Fibroblast of skin of abdomen (primary cell): ENCODE measurements at places on chromosomes 3 and 15.

DNA sequence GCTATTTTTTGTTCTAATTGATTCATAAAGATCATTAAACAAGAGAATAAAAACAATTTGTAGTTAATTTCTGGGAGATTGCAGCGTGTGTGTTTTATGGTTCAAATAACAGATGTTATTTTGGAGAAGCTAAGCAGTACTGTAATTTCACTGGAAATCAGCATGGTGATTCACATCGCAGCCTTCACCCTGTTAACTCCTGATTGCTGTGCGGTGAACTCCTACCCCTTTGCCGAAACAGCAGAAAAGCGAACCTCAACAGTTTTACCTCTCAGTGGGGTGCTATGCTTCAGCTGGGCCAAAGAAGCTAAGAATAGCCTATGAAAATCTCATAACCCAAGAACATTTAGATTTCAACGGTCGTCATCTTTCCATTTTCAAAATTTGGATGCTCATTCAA is 441.5 kb upstream of the RARB start:
- no peak for DNase-seq

- DNase-seq: peak; percentile 77
Measured at GRCh38 chr15:101138913-101139880, 112.7 kb downstream of the CHSY1 start.

DNA sequence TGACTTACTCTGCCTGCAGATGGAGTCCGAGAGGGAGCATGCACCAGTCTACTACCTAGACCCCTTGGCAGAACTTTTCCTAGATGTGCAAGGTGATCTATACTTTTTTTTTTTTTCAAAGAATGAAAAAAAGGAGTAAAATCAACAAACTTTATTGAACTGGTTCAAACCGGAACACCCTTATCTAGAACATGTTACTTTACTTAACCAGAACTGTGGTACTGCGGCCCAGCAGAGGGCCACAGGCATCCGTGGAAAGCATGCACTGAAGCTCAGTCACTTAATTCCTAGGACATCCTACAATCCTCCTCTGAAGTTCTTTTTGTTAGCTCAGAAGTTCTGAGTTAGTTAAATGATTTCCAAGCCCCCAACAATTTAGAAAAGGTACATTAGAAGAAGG is 21.6 kb downstream of the CHAC1 start:
- no peak for DNase-seq

- DNase-seq: peak; percentile 81
Measured at GRCh38 chr3:146750196-146750595, 145.1 kb upstream of the PLSCR5 start.

- no peak for DNase-seq
Measured at GRCh38 chr3:190446573-190447279, 3.0 kb downstream of the TMEM207 start.

- no peak for DNase-seq
Measured at GRCh38 chr15:66019826-66020398, 150.6 kb downstream of the RAB11A start.

DNA sequence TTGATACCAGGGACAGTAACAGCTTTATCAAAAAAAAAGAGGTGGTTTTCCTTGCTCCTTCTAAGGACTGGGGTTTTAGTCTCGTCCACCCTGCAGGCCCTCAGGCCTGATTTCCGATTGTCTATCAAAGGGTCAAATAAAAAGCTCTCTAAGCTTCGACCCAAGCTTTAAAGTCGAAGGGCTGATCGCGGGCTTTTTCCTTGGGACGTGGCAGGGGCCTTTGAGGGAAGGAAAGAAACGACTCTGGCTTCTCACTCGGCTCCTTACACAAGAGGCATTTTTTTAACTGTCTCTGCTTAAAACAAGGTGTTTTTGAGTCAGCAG is 354 bp upstream of the KLHL24 start:
- no peak for DNase-seq

DNA sequence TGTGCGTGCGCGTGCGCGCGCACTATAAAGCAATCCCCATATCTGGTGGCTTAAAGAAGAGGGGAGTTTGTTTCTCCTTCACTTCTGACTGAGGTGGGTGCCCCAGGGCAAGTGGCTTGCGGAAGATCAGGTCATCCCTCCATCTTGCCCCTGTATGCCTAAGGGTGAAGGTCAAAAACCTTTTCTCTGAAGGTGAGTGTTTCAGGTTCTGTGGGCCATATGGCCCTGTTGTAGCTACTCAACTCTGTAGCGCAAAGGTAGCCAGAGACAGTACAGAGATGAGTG is 5.5 kb downstream of the ABTB1 start:
- no peak for DNase-seq

- DNase-seq: no peak
Measured at GRCh38 chr3:119826711-119827608, 45.1 kb downstream of the NR1I2 start.

DNA sequence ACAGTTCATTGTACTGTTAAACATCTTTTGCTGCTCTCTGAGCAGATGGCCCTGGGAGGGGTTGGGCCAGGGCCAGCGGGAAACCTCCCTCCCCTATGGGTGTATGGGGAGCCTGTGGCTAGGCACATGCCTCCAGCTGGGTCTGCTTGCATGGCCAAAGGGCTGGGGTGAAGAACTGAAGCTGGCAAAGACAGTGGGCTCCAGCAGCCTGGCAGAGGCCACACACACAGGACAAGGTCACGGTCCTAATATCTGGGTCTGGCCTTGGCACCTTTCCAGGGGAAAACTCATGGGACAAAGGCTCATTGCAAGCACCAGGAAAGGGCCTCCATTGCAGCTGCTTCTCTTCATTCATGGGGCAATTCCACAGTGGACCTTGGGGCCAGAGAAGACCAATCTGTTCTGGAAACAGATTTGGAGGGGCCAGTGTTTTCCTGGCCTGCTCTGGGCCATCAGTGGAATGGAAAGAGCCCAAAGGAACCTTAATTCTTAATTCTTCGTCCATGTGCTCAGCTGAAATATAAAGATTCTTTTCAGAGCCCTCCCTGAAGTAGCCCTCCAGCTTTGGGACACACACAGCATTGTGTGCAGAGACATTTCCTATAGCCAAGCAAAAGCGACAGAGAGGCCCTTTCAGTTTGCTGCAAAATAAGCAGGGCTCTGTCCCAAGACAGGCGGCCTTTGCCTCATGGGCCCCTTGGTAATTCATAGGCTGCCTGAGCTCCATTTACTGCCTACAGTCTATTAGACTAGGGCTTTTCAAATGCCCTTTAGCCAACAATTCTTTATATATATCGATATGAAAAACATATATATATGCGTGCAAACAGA is 11.3 kb upstream of the LIMD1 start:
- DNase-seq: no peak

DNA sequence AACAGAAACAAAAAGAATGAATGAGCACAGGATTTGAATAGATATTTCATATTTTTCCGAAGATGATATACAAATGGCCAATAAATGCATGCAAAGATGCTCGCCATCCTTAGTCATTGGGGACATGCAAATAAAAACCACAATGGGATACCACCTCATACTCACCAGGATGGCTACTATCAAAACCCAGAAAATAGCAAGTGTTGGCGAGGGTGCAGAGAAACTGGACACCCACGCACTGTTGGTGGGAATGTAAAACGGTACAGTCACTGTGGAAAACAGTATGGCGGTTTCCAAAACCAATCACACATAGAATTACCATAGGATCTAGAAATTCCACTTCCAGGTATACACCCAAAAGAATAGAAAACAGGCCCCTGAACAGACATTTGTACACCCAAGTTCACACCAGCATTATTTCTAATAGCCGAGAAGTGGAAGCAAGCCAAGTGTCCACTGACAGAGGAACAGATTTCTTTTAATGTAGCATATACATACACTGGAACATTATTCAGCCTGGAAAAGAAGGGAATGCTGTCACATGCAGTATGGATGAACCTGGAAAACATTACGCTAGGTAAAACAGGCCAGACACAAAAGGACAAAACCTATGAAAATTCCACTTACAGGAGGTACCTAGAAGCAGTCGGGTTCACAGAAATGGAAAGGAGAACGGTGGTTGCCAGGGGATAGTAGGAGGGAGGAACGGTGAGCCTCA is 3.6 kb downstream of the RNF168 start:
- DNase-seq: no peak

DNA sequence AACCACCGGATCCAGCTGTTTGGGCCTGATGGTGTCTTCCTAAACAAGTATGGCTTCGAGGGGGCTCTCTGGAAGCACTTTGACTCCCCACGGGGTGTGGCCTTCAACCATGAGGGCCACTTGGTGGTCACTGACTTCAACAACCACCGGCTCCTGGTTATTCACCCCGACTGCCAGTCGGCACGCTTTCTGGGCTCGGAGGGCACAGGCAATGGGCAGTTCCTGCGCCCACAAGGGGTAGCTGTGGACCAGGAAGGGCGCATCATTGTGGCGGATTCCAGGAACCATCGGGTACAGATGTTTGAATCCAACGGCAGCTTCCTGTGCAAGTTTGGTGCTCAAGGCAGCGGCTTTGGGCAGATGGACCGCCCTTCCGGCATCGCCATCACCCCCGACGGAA is 60.1 kb upstream of the CCR4 start:
- no peak for DNase-seq

DNA sequence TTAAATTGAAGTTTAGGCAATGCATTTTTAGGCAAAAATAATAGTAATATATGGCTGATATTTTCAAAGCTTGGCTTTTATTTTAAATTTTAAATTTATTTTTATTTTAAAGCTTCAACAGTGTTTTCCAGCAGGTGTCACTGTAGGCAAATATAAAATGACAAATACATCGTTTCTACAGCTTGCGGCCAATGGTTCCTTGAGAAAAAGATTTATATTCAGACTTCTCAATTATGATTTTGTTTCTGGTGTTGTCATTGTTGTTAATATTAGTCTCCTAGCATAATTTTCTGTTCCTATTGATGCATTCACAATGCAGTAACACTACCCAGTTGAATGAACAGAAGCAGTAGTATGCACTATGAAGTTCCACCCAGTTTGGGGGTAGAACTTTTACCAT is 220.7 kb upstream of the DNAJC19 start:
- DNase-seq: peak; percentile 9
